Upper lobe of right lung (tissue), 1 donor: ENCODE measurements at places on chromosomes 12 and 14. TPM values are rescaled to one million over a fixed set of nuclear protein-coding genes. Genes with fewer than 3 reads are reported as not detected.

DNA sequence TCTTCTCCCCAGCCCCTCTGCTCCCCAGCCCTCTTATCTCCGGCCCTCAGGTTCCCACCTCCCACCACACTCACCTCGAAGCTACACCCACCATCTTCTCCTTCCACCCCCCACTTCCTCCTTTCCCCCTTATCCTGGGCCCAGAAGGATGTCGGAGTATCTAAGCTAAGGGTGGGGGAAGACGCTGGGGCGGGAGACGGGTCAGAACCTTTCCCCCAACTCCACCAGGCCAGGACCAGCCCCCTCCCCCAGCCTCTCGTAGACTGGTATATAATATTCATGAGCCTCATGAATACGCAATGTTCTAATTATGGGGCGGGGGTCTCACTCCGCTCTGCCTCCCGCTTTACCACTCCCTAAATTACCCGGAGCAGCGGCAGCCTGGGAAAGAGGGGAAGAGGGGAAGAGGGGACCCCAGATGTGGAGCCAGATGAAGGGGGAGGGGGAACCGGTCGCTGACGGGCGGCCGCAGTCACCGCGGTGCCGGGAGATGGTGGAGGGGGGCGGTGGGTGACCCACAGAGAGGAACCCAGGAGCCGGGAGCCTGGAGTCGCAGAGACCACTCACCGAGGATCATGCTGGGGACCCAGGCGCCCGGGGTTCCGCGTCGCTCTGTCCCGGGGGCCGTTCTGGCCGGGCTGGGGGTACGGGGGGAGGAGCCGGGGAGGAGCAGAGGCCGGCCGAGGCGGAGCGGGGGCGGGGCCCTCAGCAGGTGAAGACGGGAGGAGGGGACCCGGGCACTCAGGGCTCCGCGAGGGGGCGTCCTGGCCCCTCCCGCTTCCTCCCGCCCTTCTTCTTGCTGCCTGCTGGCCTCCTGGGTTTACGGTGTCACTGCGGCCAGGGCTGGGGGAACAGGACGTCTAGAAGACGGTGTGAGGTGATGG lies 6.4 kb upstream of the ZNF385A start:
- H3K36me3 ChIP-seq, result peaks cover 15% of the 10 kb centered on the region
- H3K4me1 ChIP-seq, result peaks cover 5% of the 10 kb centered on the region
- H3K27ac ChIP-seq, result no peak overlapping the region

GRCh38 chr12:81261508-81262207 lies 183.8 kb downstream of the ACSS3 start:
- no peaks in the 10 kb centered on the region for H3K27me3 ChIP-seq
- H3K4me1 ChIP-seq, result no peaks in the 10 kb centered on the region
- no peak for DNase-seq
- H3K4me3 ChIP-seq, result no peak overlapping the region
- no peak overlapping the region for H3K27ac ChIP-seq

GRCh38 chr12:74514098-74514872 lies 23.4 kb upstream of the ATXN7L3B start:
- H3K36me3 ChIP-seq, result no peaks in the 10 kb centered on the region
- H3K27me3 ChIP-seq, result peaks cover 3% of the 10 kb centered on the region
- no peaks in the 10 kb centered on the region for H3K4me1 ChIP-seq
- no peak overlapping the region for H3K27ac ChIP-seq
- DNase-seq, result no peak

DNA sequence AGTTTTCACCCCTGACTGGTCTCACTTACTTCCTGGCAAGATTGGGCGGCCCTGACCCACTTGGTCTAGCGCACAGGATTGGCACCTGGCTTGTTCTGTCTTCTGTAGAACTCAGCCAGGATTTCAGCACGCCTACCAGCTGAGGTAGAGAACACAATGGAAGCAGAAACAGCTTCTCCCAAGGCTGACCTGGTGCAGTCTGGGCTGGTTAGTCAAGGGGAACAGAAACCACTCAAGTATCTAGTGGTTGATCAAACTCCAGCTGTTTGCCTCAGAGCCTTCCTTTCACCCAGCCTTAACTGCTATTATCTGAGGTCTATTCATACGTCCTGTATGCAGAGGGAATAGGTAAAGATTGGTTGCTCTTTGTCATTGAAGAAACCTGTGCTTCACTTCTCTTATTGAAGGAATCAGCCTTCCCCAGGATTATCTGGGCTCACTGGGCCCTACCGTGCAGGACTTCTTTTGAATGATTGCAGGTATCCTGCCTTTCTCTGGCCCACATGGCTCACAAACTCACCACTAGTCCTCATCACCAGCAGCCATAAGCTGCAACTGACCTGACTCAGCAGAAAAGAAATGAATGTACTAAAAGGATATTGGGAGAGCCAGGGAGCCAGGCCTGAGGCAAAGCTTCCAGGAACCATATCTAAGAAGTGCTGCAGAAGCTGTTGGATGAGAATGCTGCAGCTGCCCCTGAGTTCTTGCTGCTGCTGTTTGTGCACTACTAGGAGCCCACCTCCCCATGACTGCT lies 2.5 kb upstream of the PLEKHD1 start:
- DNase-seq, result no peak
- H3K27me3 ChIP-seq, result peaks cover 40% of the 10 kb centered on the region
- H3K4me1 ChIP-seq, result peaks cover 18% of the 10 kb centered on the region

- no peak for DNase-seq
- no peak overlapping the region for H3K4me3 ChIP-seq
- peaks cover 5% of the 10 kb centered on the region for H3K27me3 ChIP-seq
- no peaks in the 10 kb centered on the region for H3K36me3 ChIP-seq
- no peak overlapping the region for H3K27ac ChIP-seq
These were observed 13.7 kb upstream of the OR10AD1 start for GRCh38 chr12:48216785-48217184.

DNA sequence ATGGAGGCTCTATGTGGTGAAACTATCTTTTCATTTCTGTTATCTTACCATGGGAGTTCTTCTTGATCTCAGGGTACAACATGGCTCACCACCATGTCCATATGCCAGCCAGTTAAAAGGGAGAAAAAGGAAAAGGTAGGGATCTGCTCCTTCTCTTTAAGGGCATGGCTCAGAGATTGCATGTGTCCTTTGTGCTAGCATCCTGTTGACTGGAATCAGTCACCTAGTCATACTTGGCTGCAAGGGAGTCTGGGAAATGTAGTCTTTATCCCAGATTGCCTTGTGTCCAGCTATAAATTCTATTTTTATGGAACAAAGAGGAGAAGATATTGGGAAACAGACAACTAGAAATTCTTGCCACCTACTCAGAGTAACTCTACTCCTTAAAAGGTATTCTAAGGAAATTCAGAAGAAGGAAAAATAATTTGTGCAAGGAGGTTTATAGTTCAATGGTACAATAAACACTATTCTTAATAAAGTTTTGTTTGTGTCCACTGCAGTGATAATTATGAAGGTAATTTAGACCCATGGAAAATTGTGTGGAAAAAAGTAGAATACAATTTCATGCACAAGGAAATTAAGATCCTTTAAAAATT lies 86.4 kb upstream of the RPH3A start:
- no peak overlapping the region for H3K4me3 ChIP-seq
- DNase-seq, result no peak
- H3K4me1 ChIP-seq, result no peaks in the 10 kb centered on the region
- H3K27me3 ChIP-seq, result no peaks in the 10 kb centered on the region
- H3K36me3 ChIP-seq, result no peaks in the 10 kb centered on the region

The GATC gene
- 29.3 TPM for total RNA-seq
